Stimulated activated CD4-positive, alpha-beta T cell treated with anti-CD3 and anti-CD28 coated beads, TNF-alpha, amount 100 ng/mL, for 24 hours (primary cell): ENCODE measurements at places on chromosomes 16 and 17.

DNA sequence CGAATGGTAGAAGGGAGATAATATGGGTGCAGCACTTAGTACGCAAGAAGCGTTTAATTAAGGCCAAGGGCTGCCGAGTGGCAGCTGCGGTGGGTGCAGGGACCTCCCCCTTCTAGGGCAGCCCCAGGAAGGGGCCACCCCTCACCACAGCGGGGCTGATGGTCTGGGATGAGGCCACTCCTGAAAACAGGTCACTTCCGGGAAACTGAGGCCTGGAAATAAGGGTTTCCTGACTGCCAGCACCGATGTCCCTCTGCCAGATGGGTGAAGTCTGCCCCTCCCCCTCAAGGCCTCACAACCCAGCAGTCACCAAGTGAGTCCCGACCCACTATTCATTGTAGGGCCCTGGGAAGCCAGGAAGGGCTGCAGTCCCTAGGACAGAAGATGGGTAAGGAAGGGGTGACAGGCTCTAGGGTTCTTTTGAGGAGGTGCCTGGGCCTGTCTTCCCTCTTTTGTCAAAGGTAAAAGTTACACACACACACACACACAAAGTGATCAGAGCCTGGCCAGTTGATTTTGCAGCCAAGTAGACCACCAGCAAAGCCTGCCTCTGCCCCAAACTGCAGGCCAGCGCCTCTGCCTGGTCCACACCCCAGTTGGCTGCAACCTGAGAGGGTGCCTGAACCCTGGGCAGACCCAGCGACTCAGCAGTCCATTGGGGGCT, 12.5 kb downstream of the SREBF1 start:
- DNase-seq, result no peak

DNA sequence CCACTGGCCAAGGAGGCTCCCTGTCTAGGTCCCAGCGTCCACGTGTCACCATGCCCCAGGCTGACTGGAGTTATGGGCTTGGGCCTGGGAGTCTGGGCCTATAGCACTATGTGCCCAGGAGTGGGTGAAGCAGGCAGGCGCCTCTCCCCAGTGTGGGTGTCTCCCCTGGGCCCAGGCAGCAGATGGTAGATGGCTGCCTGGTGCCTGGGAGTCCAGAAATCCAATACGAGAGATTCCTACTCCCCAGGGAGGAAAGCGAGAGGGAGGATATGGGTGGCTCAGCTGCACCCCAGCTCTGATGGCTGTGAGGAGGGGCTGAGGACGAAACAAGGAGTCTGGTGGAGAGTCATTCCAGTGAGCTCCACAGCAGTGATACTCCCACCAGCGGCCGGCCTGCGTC, 5.0 kb downstream of the KCNH6 start:
- no peak for DNase-seq

- DNase-seq, result no peak
Measured at GRCh38 chr17:66717641-66718058, 117.3 kb upstream of the CACNG5 start.

DNA sequence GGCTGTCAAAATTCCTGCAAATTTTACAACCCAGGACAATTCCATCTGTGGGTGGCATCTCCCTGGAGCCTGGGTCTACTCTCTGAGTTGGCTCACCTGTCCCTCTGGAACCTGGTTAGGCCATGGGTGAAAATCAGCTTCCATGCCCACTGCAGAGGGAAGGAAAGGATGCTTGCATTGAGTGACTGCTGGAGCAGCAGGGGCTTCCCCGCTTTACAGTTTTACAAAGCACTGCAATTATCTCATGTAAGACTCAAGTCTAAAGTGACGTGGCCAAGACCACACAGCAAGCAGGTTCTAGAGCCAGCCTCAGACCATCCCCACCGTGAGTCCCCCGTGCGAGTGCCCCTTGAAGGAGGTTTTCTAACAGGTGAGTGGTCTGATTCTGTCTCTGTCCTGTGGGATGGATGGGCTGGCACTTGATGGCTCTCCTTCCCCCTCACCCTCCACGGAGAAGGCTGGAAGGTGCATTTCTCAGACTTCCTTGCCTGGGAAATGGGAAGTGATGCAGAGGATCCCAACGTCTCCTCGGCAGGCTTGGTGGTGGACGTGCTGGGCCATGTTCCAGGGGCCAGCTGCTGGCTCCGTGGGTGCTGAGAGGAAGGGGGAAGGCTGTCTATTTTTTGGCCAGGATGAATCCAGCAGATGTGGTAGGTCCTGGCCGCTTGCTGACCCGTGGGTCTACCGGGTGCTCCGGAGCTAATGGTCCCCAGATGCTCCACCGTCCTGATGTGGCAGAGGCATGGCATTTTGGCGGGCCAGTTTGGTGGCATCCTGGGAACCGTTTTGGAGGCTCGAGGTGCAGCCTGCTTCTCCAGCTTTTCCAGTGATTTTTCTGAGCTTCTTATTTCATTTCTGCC, 26.3 kb upstream of the CBX4 start:
- DNase-seq, result no peak

DNA sequence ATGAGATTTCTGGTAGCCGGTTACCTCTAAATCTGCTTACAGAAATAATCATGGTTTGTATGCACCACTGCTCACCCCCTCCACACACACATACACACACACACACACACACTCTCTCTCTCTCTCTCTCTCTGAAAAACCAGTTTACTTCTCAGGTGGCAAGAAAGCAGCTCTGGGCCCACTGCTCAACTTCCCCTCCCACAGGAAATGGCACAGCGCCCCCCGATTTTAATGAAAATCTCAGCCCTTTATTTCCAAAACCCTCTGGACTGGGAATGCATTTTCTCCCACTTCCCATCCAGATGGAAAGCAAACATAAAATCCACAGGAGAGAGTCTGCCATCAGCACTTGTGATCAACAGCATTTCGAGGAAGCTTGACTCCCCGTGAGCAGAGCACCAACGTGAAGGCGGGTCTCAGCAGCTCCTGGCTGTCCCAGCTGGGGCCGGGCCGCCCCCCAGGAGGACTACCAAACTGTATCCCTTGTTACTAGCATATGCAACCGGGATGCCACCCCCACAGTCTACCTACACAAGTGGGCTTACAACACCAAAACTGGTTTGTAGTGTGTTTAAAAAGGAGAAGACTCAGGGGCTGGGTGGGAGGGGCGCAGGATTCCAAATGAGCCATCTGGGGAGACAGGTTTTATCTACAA, 121.1 kb downstream of the SLC39A11 start:
- DNase-seq, result no peak

GRCh38 chr16:81652798-81653505, 126.1 kb upstream of the PLCG2 start:
- DNase-seq, result no peak

- DNase-seq, result no peak
Measured at GRCh38 chr17:19533718-19534561, at the start of gene SLC47A1. Gene SLC47A1 (plus strand): TSS chr17:19533854. CDS start chr17:19533940, 86 bp downstream.

DNA sequence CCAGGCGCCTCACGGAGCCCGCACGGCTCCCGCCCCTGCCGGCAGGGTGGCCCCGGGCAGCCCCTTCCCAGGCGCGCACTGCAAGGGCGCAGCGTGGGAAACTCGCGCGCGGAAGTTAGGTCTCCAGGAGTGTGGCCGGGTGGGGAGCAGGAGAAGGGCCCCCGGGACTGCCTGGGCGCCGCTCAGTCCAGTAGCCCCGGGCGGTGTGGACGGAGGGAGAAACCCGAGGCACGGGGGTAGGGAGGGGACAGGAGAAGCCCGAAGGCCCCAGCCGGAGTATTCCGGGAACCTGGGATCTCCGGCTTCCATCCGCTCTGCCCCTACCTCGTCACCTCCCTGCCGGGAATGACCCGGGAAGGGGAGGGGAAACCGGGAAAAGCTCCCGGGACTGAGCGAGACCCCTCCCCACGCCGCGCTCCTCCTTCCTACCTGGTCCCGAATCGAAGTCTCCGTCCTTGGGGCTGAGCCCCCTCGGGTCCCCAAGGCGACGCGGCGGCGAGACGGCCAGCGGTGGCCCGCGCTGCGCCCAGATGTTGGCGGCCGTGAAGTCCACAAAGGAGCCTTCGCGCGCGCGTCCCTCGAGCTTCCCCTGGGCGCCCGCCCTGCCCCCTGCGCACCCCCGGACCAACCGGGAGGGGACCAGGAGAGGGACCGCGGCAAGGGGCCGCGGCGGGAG, 418 bp downstream of the SOCS3 start:
- no peak for DNase-seq

DNA sequence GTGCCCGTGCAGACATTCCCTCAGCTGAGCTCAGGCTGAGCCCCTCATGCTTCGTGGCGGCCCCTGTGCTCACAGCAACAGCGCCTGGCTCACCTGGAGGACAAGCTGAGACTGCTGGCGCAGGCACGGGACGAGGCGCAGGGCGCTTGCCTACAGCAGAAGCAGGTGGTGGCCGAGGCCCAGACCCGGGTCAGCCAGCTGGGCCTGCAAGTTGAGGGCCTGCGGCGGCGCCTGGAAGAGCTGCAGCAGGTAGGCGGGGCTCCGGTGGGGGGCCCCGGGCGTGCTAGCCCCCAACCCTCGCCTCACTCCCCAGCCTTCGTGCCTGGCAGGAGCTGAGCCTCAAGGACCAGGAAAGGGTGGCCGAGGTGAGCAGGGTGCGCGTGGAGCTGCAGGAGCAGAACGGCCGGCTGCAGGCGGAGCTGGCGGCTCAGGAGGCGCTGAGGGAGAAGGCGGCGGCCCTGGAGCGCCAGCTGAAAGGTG, 1.4 kb upstream of the RAC3 start:
- DNase-seq, result no peak

GRCh38 chr16:89600427-89600826, 13.0 kb upstream of the DPEP1 start:
- no peak for DNase-seq

DNA sequence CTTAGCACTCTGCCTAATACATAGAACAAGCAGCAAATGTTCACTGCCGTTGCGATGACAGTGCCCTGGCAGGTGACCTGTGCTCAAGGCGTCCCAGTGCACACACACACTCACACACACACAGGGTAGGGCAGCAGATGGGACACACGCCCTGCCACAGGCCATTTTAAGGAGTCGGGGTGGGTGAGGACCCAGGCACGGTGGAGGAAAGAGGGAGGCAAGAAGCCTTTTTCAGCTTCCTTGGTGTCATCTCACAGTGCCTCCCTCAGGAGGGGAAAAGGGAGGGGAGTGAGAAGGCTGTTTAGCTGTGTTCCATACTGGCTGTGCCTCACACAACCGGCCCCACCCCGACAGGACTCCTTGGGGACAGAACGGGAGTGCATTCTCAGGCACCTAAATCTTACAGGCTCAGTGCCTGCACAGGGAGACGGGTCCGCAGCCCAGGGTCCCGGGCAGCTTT, 1.5 kb downstream of the PITPNM3 start:
- DNase-seq, result no peak

DNA sequence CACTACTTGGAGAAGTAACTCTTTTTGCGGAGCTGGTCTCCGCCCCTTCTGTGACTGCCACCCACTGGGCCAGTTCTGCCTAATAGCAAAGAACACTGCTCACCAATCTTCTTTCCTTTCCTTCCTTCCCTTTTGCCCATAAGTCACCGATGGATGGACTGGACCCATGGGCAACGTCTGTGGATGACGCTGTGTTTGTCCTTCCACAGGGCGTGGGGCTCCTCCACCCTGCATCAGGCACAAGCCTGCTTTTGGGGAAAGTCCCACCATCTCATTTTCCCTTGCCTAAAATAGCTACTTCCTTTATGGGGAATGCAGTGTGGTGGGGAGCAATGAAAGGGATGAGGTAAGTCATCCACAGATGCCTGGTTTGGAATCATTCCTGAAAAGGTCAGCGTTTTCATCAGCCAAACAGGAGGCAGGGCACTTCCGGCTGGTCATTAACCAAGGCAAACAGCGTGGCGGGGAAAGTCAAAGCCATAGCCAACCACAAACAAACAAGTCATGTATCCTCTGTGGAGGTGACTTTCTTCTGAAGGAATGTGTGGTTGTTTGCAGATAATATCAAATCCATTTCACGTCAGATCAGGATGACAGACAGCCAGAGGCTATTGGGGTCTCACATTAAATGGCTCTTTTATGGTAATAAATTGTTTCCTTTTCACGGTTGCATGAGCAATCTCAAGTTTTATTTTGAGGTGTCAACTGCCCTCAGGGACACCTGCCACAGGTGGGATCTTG, 30.7 kb upstream of the MED9 start:
- no peak for DNase-seq

DNA sequence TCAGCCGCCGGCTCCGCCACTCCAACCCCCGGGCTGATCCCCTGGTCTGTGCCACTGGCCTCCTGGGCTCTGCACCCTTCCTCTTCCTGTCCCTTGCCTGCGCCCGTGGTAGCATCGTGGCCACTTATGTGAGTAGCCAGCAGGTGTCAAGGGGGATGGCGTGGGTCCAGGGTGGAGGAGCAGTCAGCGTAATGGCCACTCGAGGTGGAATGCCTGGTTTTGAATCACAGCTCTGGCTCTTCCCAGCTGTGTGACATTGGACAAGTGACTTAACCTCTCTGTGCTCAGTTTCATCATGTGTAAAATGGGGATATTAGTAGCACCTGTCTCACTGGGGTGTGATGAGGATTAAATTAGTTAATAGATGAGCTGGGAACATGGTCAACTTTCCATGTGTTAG, 2.4 kb upstream of the LAT start:
- DNase-seq, result no peak

GRCh38 chr16:87550495-87550961, 51.8 kb upstream of the JPH3 start:
- peak; percentile 29 for DNase-seq

DNA sequence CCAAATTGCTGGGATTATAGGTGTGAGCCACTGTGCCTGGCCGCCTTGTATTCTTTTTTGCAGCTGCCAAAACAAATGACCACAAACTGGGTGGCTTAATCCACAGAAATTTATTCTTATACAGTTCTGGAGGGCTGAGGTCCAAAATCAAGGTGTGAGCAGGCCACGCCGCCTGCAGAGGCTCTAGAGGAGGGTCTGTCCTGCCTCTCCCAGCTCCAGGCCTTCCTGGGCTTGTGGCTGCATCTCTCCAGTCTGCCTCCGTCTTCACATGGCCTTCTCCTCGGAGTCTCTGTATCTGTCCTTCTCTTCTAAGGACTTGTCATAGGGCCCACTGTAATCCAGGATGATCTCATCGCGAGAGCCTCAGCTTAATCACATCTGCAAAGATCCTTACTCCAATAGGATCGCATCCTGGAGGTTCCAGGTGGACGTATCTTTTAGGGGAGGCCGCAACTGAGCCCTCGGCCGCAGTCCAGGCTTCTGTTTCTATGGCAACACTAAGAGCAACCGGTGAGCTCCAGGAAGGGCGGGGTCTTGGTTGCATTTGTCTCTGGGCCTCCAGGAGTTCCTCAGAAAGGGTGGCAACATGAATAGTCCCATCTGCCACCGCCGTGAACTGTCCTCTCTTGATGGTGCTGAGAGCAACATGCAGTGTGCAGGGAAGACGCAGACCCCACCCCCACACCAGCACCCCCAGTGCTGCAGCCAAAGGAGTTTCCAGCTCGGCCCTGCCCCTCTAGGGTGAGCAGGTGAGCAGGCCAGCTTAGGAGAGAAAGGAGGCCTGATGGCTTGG, 29.5 kb upstream of the CREBBP start:
- no peak for DNase-seq

GRCh38 chr16:74868501-74868900, 93.9 kb upstream of the FA2H start:
- no peak for DNase-seq

- DNase-seq, result no peak
Measured at GRCh38 chr16:8644211-8645140, 23.0 kb downstream of the METTL22 start.
